ENCODE measurements at places on chromosomes 1 and 21.

- DNase-seq: no peak
These were observed 93.4 kb upstream of the F3 start for GRCh38 chr1:94634977-94635416.

- DNase-seq: peak; percentile 56
These were observed 1.0 kb downstream of the PLEKHG5 start for GRCh38 chr1:6490181-6491080.

DNA sequence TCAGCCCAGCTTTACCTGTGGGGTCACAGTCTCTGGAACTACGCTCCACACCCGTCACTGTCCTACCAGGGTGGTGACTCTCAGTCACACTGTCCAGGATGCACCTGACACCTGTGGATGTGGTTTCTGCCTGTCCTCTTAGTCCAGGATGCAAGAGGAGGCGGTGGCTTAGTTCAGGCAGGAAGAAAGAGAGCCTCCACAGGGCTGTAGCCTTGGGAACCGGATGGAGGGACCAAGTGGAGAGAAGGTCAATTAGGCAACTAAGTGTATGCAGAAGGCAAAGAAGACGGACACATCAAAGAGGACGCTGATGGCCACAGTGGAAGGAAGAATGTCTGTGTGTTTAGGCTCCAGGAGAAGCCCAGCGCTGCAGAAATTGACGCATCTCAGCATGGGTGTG is 153.9 kb upstream of the IRF2BP2 start:
- no peak for DNase-seq

- DNase-seq: no peak
These were observed 79.8 kb upstream of the RALGPS2 start for GRCh38 chr1:178645157-178645807.

GRCh38 chr1:194081444-194081843 is 895.0 kb upstream of the B3GALT2 start:
- DNase-seq: no peak

DNA sequence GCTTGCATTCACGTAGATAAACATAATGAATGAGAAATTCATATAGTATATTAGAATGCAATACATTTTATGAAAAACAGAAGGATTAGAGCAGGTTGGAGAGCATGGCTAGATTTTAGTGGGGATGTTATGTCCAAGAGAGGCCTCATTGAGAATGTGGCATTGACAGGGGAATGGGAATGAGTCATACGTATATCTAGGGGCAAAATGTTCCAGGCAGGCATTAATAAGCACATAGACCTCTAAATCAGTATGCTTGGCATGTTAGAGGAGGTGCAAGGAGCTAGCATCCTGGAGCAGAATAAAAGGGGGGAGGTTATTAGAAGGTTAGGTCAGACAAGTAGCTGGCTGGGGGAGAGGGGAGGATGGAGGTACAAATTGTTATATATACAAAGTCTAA is 93.0 kb downstream of the USH2A start:
- DNase-seq: no peak

GRCh38 chr1:31372751-31373055 is 173 bp downstream of the FABP3 start:
- DNase-seq: no peak

DNA sequence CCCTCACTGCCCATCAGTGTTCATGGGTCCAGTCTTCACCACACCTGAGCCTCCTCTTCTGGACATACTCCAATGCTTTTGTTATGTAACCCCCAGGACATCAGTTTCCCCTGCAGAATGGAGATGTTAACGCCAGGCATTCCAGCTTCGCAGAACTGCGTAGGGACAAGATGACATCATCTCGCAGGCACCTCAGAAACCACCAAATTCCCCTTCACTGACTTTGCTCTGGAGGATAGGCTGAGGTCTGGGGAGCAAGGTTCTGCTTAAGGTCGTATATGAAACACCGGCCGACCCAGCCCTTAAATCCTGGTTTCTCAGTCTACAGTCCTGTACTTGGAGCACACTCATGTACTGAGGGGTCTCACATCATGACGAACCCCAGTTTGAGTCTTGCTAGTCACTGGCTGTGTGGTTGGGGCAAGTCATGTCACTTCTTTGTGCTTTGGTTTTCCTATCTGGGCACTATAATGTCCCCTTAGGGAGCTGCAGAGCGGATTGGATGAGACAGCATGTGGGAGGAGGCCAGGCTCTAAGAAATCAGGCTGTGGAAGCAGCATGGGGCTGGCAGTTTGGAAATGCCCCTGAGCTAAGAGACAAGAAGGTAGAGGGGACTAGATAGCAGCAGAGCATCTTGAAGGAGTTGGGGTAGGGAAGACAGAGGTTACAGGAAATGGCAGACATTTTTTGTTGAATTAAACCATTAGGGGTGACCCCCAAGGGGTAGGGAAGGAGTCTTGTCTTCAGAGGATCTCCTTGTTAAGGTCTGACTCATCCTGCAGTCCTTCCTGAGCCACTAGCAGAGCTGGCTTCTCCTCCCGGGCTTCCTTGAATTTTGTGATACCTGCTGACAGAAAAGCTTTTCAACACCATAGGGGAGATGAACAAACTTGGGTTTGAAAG is 138.3 kb downstream of the FOXD2 start:
- DNase-seq: no peak

DNA sequence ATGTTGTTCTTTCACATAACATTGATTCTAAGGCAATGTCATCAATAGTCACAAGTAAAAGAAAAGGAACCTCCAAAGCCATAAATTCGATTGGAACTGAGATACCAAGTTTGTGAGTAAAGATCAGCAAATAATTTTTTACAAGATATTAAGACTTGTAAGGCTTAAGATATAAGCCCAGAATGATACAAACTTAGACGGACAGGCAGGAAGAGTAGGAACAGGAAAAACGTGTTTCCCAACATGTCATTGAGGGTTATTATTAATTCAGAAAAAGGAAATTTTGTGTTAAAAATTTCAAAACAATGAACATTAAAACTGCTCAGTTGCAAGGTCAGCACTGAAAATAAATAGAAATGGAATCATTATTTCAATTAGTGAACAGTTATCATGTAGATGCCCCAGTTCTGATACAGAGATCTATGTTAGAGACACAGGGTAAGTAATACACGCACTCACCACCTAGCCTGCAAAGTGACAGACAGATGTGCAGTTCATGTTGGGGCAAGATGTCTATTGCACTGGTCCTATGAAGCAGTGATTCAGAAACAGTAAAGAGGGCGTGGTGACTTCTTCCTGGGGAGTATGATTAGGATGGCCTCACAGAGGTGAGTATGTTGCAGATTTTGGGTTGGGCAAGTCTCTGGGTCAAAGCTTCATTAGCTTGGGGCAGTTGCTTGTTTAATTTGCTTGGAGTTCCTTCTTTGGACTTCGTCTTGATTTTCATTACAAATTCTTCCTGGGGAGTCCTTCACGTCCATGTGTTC is 284.4 kb downstream of the SETD4 start:
- DNase-seq: no peak

DNA sequence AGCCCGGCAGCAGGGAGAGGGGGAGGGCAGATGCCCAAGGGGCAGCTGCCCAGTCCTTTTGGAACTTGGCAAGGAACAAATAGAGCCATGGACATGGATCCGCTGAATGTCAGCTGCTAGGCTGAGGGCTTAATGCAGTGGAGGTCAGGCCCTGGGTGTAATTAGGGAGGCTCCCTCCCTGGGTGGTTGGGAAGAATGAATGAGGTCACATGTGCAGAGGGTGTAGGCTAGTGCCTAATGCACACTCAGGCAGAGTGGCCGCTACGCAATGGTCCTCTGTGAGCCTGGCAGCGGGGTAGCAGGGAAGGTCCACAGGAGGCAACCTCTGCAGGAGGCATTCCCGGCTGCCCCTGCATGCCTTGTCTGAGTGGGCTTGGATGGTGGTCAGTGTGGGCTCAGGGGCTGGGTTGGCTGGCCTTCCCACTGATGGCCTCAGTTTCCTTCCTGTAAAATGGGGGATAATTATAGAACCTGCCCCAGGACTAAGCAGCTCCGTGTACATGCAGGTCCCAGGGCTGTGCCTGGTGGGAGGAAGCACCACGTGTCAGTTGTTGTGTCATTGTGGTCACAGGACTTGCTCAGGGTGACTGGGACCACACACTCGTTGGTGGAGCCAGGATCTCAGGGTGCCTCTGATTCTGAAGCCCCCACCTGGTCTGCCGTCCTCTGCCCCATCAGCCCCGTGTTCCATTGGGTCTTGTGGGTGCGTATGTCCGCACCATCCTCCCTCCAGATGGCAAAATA is 81.6 kb upstream of the ACTL8 start:
- DNase-seq: no peak

DNA sequence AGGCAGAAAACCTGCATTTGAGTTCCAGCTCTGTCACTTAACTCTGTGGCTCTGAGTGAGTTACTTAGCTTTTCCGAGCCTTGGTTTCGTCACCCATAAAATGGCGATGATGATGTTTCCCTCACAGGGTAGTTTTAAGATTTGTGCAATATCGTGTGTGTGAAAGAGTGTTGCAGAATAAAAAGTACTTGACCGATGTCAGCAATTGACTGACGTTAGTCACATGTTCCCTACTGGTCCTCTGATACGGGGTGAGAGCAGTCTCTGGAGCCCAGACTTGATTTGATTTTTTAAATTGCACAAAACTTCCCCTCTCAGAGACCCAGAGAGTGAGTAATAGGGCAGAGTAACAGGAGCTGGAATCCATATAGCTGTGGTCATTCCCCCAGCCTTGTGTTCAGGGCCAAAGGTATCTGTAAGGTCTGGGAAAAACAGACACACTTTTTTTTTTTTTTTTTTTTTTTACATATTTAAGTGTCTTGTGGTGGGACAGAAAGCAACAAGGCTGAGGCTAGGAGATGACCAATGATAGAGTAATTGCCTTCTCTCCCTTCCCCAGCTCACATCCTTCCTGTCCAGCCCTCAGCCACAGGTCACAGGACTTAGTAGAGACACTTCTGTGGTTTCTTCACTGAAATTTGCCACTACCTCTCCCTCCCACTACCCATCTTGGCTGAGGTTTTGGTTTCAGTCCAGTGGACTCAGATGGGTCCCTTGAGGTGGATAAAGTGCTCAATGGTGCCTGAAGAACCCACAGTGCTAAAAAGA is 2.0 kb downstream of the FCER1G start:
- DNase-seq: no peak

DNA sequence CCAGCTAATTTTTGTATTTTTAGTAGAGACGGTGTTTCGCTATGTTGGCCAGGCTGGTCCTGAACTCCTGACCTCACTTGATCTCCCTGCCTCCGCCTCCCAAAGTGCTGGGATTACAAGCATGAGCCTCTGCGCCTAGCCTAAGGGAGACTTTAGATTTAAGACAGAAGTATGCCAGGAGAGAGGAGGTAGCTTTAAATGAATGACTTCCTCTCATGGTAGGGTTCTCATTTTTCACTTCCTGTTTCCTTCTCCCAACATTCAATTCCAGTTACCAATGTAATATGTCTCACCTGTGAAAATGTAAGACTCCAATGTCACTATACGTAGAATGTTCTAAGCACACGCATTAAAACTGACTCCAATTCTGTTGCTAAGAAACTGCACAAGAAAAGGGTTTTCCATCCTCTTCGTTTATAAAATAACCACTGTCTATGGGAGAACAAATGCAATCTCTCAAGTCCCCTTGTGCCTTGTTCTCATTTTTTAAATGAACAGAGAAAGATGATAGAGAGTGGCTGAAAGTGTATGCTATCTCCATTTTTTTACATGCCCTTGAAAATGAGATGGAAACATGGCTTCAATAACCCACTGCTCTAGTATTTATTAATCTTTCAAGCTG is 140.0 kb downstream of the SLC45A1 start:
- no peak for DNase-seq

- DNase-seq: no peak
These were observed 23.0 kb upstream of the SYNC start for GRCh38 chr1:32725615-32725982.

DNA sequence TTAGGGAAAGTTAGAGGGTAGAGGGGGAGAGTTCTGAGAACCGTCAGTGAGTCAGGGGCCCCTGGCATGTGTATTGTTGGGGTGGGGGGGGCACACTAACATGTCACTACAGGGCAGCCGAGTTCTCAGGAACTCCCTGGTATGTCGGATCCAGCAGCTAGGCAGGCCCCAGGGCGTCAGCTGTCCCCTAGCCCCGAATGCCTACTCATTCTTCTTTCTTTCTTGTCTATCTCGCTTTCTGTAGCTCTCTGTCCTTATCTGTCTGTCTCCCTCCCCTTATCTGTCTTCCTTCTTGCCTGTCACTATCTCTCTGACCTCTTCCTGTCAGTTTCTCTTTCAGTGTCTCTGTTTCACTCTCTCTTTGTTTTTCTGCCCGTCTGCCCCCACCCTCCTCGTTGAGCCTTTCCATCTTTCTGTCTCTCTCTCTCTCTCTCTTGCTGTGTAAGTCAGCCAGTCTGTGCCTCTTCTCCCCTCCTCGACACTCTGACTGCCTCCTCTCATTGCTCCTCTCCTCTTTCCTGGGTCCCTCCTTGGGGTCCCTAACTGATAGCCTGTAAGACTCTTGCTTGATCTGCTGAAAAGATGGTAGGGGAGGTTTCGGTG is 2.4 kb downstream of the NTRK1 start:
- peak; percentile 4 for DNase-seq
